COR-L47 (cell line): ENCODE measurements at places on chromosomes 5 and 9.

GRCh38 chr5:83467371-83468035, 4.0 kb upstream of the VCAN start:
- DNase-seq: no peak

GRCh38 chr9:135906291-135907005, 898 bp downstream of the CAMSAP1 start:
- DNase-seq: peak; percentile 16

- DNase-seq: no peak
These were observed 165.9 kb downstream of the DENND1A start for GRCh38 chr9:123763910-123764588.

DNA sequence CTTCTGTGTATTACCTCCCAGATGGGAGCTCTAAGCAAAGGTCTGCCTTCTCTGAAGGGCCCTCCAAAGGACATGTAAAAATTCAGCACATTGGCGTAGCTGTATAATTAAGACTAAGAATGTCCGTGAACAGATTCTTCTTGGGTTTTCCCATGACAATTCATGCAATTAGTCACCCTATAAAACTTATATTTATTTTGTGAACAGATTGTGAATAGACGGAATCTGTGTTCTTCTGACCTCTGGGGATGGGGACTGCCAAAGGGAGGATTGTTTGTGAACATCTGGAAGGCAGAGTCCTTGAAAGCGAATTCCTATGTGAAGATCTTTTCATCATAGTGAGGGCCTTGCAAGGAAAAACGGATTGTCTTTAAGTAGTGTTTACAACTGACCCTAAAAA, 111.3 kb downstream of the EGFLAM start:
- no peak for DNase-seq

GRCh38 chr9:135961811-135962695, 880 bp upstream of the UBAC1 start:
- DNase-seq: no peak

- DNase-seq: no peak
These were observed 63.6 kb downstream of the CSNK1A1 start for GRCh38 chr5:149487672-149488071.

GRCh38 chr5:171272996-171273970, 35.8 kb upstream of the TLX3 start:
- DNase-seq: peak; percentile 25

- peak; percentile 82 for DNase-seq
These were observed 1.3 kb downstream of the ANP32B start for GRCh38 chr9:97984188-97985057.

- no peak for DNase-seq
These were observed 197.9 kb downstream of the EPB41L4A start for GRCh38 chr5:112221128-112221527.

GRCh38 chr5:124670722-124671184, 75.7 kb downstream of the ZNF608 start:
- DNase-seq: peak; percentile 83

GRCh38 chr5:96254980-96255691, 177.9 kb downstream of the PCSK1 start:
- no peak for DNase-seq

DNA sequence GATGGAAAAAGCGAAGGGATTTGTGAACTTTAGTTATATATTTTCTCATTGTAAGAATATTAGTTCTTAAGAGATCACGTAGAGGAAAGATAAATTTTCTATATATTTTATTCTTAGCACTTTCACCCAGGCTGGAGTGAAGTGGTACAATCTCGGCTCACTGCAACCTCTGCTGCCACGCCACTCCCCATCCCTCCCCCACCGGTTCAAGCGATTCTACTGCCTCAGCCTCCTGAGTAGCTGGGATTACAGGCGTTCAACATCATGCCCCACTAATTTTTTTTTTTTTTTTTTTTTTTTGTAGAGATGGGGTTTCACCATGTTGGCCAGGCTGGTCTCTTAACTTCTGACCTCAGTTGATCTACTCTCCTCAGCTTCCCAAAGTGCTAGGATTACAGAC, 42.6 kb downstream of the RAB24 start:
- DNase-seq: no peak

DNA sequence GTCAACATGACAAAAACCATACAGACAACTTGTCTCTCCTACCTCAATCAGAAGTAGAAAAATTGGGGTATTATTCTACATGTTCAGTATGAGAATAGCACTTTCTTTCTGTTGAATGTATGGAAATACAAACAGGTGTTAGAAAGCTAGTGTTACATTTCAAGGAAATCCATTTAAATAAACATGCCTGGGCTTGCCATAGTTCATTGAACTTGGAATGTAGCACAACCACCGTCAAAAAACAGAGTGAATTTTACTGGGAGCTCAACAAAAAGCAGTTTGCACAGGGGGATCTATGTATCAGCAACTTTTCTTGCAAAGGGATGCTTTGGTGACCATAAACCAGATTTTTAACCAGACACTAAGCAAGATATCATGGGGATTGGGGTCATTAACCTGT, 307.9 kb upstream of the SMARCA2 start:
- no peak for DNase-seq

GRCh38 chr9:100448266-100448665, 21.3 kb downstream of the MSANTD3 start:
- no peak for DNase-seq

- no peak for DNase-seq
These were observed 134.7 kb downstream of the MACIR start for GRCh38 chr5:103393101-103393754.

- no peak for DNase-seq
These were observed 16.9 kb upstream of the FER start for GRCh38 chr5:108730617-108731340.

DNA sequence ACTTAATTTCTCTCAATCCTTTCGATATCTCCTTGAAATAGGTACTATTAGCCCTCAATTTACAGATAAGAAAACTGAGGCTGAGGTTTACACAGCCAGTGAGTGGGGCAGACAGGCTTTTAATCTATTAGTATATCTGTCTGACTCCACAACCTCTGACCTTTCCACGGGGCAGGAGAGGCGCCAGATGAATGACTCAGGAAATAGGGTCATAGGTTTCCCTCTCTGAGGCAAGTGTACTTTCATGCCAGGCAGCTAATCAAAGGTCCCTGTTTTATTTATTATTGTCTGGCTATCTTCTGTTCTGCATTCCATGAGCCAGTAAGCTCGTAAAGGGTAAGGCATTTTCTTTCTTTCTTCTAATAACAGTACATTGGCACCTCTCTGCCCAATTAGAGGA, 79.6 kb upstream of the KLF4 start:
- DNase-seq: no peak

DNA sequence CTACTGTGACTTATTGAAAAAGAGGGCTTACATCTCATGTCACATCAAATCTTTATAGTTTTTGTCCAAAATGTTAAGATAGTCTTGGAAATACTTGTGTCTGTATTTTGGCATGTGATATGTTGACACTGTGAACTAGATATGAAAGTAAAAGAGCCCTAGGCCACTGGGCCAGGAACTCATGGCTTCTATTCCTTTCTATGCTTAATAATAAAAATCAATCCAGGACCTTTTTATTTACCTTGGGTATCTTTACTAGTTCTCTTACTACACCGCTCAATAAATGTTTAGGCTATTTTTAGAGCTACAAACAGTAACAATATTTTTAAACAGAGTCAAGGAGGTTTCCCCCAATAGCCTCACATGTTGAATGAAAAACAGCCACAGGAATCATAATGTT, 348.6 kb upstream of the SLC24A2 start:
- no peak for DNase-seq

DNA sequence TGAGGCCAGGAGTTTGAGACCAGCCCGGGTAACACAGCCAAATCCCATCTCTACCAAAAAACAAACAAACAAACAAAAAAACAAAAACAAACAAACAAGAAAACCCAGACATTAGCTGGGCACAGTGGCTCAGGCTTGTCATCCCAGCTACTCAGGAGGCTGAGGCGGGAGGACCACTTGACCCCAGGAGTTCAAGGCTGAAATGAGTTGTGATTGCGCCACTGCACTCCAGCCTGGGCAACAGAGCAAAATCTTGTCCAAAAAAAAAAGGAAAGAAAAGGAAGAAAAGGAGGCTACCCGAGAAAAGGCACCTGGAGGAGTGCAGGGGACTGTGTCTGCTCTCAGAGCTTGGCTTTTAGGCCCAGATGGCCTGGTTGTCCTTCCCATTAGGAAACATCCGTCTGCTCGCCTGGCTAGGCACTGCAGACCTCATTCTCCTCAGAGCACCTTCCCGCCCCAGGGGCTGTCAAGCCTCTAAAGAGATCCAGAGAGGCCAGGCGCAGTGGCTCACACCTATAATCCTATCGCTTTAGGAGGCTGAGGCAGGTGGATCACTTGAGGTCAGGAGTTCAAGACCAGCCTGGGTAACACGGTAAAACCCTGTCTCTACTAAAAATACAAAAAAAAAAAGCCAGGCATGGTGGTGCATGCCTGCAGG, 185.3 kb upstream of the IER5L start:
- no peak for DNase-seq

DNA sequence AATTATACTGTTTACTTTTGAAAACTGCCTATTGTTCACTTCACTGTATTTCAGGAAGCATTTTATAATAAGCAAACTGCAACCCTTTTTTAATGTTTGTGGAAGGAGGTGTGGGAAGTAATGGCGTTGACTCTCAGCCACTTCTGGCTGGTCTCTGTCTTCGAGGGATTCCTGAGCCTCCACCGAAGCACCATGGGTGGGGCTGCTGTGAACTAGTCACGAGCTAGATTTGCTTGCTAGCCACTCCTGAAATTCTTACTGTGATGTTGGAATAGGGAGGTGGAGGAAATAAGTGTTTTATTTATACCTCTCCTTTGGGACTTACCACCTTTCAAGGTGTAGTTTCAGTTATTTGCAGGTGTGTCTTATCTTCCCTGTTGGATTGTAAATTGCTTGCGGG, 26.8 kb downstream of the PIP5K1B start:
- no peak for DNase-seq

DNA sequence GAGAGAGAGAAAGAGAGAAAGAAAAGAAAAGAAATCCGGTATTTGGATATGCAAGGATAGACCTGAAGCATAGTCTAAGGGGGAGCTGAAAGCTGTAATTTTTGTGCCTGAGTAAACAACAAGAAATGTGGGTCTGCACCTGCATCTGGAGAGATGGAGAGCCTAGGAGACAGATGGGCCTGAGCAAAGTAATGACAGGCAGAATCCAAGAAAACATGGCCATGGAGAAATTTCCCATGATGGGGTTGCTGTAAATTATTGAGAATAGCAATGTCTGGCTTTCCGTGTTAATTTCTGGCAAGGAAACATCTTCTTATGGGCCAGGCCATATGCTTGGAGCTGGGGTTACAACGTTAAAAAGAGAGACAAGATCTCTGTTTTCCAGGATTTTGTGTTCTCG, 40.2 kb downstream of the YIPF5 start:
- DNase-seq: no peak

DNA sequence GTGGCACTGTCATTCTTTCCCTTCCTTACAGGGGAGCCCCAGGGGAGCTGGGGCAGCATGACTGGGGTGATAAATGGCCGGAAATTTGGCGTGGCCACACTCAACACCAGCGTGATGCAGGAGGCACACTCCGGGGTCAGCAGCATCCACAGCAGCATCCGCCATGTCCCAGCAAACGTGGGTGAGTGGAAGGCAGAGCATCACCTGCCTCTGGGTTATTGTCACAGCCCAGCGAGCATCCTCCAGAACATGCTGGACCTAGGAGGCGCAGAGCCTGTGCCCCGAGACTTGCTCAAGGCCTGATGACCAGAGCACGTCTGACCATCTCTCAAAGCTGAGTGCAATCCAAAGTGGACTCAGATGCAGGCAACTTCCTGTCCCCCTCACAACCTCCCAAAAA, 22.2 kb upstream of the ASS1 start:
- DNase-seq: no peak

DNA sequence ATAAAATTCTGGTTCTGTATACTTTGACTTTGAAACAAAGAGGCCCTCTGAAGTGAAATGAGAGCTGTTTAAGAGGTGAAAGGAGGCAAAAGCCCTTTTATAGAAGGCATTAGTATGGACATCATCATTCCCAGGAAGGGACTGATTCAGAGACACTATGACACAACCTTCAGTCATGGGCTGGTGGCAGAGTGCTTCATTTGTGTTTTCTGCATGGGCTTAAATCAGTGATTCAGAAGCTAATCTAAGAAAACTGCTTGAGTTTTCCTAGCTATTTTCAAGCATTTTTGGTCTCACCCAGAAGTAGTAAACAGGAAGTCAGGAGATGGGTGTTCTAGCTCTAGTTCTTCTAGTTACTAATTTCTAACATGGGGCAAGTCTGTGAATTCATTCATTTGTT, 288.9 kb downstream of the TRPM3 start:
- no peak for DNase-seq

DNA sequence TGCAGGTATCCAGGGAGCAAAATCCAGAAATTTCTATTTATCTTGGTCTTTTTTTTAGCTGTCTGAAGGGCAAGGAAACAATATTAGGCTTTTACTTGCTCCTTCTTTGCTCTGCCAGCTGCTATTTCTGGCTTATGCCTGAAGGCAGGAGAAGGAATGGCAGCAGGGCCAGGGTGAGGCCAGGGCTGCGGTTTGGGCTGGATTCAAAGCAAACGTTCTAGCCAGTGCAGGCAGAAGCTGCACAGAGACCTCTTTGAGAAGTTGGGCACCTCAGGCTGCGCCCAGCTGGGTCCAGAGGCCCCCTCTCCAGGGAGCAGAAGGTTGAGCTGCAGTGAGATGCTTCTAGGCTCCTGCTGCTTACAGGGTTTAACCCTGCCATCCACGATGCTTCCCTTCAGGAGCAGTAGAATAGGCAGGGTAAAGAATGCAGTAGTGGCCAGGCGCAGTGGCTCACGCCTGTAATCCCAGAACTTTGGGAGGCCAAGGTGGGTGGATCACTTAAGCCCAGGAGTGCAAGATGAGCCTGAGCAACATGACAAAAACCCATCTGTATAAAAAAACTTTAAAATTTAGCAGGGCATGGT, 201.2 kb downstream of the ADCY2 start:
- no peak for DNase-seq

DNA sequence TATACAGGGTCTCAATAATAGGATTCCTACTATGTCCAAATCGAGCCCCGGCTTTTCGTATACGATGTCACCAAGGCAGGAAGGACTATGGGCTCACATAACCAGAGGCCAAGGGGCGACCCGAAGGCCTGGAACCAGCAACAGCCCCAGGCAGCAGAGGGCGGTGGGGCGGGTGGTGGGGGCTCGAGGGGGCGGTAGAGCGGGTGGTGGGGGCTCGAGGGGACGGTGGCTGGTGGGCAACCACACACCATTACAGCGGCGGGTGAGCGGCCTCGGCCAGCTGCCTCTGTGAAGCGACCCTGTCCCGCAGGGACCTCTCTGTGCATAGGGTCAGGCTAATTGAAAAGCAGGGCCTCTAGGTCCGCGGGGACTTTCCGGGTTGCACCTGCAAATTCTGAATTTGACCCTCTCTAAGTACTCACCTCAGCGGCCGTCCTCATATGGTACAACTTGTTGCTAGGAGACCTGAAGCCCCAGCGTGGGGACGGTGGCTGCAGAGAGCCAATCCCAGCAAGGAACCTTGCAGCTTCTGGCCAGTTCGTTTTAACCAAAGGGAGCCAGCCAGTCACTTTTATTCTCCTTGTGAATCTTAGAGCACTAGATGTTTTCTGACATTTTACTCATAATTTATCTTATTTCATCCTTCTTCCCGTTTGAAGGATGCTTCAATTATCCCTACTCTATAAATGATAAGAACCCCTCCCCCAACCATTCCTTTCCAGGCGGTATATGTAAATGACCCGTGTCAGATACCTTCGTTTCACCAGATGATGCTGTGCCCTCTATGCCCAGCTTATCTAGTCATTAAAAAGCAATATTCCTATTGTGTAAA, at the start of gene NME5:
NME5 (minus strand) TSS at position 480 of the 832 bp plus-strand sequence. CDS start 648 bp downstream, outside the sequence.
- DNase-seq: peak; percentile 72

- no peak for DNase-seq
These were observed 10.0 kb upstream of the CNTFR start for GRCh38 chr9:34599546-34599945.
